Amniotic stem cell (primary cell): ENCODE measurements at places on chromosomes 3 and 15.

GRCh38 chr3:188283347-188283746, 129.4 kb downstream of the LPP start:
- no peak for DNase-seq

GRCh38 chr3:108119398-108120104, 28.7 kb upstream of the CD47 start:
- DNase-seq, result no peak

GRCh38 chr3:175346573-175347356, 487.6 kb downstream of the NAALADL2 start:
- peak; percentile 52 for DNase-seq

DNA sequence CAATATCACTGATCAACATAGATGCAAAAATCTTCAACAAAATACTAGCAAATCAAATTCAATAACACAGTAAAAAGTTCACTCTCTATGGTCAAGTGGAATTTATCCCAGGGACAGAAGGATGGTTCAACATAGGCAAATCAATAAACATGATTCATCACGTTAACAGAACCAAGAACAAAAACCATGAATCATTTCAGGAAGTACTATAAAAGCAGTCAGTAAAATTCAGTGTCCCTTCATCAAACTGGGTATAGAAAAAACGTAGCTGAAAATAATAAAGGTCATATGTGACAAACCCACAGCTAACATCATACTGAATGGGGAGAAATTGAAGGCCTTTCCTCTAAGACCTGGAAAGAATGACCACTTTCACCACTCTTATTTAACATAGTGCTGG, 172.1 kb downstream of the POLR2M start:
- no peak for DNase-seq

DNA sequence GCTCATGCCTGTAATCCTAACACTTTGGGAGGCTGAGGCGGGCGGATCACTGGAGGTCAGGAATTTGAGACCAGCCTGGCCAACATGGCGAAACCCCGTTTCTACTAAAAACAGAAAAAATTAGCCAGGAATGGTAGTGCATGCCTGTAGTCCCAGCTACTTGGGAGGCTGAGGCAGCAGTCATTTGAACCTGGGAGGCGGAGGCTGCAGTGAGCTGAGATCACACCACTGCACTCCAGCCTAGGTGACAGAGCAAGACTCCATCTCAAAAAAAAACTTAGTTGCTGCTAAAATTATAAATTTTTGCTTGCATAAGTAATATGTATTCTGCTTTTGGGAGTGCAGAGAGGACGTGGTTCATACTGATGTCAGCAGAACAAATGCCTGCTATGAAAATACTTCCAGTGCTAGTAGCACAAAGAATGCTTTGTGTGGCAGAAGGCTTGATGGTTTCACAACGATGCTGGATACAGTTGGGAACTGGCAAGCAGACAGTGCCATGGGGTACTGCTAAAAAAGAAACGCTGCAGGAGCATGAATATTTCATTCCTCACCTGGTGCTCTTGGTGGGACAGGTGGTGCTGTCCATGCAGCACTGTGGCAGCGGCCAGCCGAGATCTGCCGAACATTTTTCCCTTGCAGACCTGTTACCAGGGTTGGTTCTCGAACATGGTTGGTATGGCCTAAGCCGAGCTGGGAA, 31.1 kb downstream of the FBXL22 start:
- no peak for DNase-seq

GRCh38 chr3:113698956-113699355, 2.5 kb upstream of the USF3 start:
- DNase-seq, result no peak

DNA sequence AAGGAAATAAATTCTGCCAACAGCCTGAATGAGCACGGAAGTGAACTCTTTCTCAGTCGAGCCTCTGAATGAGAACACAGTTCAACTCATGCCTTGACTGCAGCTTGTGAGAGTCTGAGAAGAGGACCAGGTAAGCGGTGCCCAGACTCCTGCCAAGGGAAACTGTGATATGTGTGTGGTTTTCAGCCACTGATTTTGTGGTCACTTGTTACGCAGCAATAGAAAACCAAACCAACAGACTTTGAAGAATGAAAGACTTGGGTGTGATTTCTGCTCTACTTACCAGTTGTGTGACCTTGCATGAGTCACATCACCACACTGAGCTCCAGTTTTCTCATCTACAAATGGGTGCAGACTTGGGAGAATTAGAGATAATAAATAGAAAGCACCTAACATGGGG, 30.6 kb upstream of the FAM107A start:
- no peak for DNase-seq

DNA sequence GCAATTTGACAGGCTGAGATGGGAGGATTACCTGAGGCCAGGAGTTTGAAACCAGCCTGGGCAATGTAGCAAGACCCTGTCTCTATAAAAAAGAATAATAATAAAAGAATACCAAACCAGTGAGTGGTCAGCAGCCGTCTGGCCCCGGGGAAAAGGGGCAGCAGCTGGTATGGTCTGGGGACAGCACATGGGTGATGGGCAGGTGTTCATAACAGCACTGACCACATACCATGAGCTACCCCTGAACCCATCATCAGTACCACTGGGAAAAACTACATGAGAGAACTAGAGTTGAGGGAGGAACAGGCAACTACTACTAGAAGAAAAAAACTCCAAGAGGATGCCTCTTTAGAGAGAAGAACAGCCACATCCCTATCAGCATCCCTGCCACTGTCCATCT, 40.7 kb downstream of the ARHGEF3 start:
- DNase-seq, result no peak

DNA sequence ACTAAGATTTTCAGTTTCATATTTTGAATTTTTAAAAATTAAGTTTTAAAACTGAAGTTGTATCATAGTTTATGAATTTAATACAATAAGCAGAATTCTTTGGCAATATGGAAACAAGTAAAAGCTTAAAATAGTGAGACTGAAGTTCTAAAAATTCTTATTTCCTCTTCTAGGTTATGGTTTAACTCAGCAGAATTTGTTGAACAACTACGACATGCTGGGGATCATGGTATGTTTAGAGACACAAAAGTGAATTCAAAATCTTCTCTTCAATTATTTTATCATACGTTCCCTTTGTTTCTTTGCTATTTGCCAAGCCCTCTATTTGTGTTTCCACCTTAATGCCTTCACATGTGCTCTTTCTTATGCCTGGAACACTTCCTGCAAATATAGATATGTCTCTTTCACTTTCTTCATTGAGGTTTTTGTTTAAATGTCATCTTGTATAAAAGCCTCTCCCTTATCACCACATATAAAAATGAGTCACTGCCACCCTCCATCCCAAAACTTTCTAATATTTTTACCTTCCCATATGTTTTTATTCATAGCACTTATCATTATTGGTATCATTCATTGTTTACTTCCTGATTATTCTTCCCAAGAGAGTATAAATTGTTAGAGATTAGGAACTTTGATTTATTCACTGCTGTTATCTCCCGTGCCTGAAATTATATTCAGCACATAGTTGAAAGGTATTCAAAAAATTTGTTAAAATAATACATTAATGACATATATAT, 6.4 kb downstream of the SUCNR1 start:
- no peak for DNase-seq

DNA sequence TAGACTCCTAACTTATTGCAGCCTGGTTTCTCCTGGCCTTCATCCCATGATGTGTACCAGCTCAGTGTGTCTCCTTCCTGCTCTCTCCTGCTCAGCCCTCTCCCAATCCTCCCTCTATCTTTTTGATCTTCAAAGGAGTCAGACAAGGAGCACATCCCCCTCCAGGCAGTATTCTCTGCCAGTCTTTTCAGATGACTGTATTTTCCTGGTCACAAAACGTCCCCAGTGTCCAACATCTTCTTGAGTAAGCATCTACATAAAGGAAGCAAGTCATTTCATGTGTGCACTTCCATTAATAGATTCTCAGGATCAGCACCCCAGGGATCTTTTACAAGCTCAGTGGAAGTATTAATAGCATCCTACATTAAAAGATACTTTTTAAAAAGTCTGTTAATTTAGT, 148.9 kb upstream of the THBS1 start:
- no peak for DNase-seq

DNA sequence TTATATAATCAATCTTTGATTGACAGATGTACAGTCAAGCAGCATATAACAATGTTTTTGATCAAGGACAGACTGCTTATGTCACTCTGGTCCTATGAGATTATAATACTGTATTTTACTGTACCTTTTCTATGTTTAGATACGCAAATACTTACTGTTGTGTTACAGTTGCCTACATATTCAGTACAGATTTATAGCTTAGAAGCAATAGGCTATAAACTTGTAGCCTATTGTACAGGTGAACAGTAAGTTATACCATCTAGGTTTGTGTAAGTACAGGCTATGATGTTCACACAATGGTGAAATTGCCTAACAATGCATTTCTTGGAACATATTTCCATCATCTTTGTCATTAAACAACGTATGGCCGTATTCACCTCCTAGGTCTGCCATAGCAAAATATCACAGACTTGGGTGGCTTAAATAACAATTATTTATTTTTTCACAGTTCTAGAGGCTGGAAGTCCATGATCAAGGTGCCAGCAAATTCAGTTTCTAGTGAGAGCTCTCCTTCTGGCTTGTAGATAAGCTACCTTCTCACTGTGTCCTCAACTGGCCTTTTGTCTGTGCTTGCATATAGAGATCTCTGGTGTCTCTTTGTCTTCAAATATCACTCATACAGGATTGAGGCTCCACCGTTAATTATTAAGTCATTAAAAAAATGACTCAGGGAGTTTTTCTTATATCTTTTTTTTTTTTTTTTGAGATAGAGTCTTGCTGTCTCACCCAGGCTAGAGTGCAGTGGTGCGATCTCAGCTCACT, 89.1 kb downstream of the EBLN2 start:
- no peak for DNase-seq

- DNase-seq, result no peak
These were observed 1.5 kb upstream of the RBM15B start for GRCh38 chr3:51389423-51390183.
